ENCODE measurements at places on chromosomes 6 and 20.

DNA sequence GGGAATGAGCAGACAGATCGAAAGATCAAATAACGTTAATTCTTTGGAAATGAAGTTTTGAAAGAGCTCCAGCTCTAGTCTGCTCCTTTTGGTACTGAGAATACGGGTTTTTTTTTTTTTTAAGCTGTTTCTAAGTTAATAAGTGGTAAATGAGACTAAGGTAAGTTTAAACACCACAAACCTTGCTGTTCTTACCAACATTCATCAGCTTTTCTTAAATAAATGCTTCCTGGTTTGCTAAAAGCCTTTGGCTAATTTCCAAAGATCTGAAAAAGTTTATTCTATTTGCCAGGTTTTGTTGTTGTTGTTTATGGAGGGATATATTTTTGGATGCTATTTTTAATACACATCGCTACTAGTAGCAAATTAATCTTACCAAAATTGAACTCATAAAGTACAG, 55.1 kb upstream of the STXBP5 start:
- DNase-seq = no peak

DNA sequence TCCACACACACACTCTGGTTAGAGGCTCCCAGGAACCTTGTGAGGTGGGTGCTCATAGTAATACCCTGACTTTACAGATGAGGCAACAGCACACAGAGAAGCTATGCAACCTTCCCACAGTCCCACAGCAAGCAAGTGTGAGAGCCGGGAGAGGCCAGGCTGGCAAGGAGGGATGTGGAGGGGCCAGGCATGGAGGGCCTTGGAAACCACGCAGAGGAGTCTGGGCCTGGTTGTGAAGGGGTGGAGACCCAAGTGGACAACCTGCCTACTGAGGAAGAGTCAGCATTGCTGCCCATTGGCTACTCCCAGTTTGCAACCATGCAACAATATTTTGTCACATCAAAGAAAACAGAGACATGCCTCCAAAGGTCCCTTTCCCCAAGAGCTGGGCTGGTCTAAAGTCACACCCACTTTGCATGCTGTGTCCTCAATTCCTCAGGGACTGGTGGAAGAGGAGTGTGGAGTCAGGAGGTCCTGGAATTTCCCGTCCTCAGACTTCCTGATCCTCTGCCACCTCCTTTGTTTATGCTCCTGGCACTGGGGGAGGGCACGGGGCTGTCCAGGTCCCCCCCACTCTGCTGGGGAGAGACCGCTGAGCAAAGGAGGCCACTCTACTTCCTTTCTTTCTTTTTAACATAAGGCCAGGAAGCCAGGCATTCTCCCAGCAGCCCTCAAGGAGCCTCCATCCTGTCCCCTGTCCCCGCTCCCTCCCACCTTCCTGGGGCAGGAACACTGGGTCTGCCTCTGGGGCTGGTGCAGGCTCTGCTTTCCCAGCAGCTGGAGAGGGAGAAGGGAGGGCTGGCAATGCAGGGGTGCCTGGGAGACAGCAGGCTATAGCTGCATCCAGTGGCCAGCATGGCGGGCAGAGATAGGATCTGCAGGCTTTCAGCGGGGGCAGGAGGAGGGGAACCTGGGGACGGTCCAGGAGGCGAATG, 68.3 kb downstream of the NOL4L start:
- DNase-seq = no peak

GRCh38 chr20:47778398-47779354, 6.6 kb downstream of the SULF2 start:
- no peak for DNase-seq

DNA sequence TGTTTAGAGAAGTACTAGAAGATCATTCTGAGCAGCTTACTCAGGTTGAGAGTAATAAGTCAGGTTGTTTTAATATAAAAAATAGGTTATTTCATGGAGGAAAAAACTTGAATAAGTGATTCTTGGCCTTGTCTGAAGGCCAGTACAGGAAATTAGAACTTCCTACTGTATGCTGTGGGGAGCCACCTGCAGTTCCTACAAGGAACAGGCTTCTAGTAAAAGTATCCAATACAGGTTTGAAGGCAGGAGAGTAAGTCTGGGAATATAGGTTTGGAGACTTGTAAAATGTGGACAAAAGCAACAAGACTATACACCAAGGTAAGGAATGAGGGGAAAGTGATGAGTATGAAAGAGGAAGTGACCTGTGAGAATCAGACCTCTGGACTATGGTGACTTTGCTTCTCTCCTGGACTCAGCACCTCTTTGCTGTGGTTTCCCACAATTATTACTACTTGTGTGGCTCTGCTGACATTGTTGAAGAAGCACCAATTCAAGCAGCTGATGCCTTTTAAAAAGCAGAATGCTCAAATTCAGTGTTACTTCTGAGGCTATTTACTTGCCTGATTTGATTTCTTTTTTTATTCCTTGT, 278.6 kb downstream of the TBC1D7 start:
- no peak for DNase-seq

DNA sequence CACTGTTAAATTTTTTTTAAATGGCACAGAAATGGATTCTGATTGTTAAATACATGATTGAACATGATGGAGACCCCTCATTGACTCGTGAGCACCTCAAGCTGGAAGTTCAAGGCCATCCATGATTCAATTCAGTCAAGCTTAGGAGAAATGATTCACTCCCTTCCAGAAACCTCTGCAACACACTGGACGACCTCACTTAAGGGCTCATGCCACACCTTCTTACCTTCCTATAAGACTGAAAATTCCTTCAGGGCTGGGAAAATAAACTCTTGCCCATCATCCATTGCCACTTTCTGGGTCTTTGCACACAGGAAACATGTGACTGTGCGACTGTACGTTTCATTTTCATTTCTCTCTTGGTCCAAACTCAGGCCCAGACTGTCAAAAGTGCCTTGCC, 196.4 kb downstream of the TBXT start:
- DNase-seq = no peak

GRCh38 chr20:61753987-61754956, 311.4 kb downstream of the TAF4 start:
- no peak for DNase-seq

Data from stimulated activated CD4-positive, alpha-beta T cell treated with anti-CD3 and anti-CD28 coated beads, Interleukin-2, amount 100 ng/mL, for 4 hours (primary cell).